ENCODE measurements at places on chromosomes 4 and X.

GRCh38 chr4:11597506-11597905 is 168.8 kb upstream of the HS3ST1 start:
- no peak for DNase-seq

DNA sequence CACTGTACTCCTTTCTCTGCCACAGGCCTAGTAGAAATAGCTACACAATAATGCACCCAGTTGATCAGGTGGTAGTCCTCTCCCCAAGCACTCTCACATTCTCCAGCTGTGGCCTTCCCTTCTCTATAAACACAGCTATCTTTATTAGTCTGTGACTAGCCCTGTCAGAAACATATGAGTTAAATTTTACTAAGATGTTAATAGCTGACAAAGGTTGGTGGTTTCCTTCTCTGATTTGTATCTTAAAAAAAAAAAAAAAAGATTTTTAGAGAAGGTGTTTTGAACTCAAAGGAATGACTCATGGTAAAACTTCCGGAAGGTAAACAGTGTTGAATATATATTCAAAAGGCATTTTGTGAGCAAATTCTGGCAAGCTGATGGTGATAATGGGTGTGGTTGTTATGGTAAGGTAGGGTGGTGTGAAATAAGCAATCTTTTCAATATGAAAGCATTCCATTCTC is 327.4 kb downstream of the PPP3CA start:
- no peak for DNase-seq

GRCh38 chrX:139179592-139179991 is 350.9 kb upstream of the F9 start:
- DNase-seq, result no peak

DNA sequence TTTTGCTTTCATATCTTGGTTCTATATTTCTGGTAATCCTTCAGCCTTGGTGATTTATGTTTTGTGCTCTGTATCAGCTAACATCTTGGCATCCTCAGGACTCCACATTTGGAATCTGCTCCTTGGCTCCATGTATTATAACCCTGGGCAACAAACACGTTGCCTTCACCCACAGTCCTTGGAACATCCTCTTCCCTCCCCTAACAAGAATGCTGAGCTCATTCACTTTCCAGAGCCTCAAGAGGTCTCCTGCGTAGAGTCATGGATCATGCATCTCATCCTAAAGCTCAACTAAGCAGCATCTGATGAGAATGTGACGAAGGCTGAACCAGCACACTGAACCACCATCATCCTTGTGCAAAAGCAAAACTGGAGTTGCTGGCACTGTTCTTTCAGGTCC is 60.5 kb upstream of the C1GALT1C1 start:
- no peak for DNase-seq

DNA sequence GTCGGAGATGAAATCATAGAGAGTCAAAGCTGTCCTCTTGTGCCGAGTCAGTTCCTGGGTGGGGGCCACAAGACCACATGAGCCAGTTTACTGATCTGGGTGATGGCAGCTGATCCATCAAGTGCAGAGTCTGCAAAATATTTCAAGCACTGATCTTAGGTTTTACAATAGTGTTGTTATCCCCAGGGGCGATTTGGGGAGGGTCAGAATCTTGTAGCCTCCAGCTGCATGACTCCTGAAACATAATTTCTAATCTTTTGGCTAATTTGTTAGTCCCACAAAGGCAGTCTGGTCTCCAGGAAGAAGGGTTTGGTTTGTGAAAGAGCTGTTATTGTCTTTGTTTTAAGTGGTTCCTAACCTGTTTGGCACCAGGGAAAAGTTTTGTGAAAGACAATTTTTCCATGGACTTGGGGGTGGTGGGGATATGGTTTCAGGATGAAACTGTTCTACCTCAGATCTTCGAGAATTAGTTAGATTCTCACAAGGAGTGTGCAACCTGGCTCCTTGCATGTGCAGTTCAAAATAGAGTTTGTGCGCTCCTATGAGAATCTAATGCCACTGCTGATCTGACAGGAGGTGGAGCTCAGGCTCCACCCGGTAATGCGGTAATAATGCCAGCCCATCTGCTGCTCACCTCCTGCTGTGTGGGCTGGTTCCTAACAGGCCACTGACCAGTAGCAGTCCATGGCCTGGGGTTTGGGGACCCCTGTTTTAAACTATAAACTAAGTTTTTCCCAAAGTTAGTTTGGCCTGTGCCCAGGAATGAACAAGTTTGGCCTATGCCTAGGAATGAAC is 29.2 kb downstream of the METAP1 start:
- DNase-seq, result no peak

GRCh38 chr4:56731857-56732256 is 50.8 kb upstream of the HOPX start:
- no peak for DNase-seq

DNA sequence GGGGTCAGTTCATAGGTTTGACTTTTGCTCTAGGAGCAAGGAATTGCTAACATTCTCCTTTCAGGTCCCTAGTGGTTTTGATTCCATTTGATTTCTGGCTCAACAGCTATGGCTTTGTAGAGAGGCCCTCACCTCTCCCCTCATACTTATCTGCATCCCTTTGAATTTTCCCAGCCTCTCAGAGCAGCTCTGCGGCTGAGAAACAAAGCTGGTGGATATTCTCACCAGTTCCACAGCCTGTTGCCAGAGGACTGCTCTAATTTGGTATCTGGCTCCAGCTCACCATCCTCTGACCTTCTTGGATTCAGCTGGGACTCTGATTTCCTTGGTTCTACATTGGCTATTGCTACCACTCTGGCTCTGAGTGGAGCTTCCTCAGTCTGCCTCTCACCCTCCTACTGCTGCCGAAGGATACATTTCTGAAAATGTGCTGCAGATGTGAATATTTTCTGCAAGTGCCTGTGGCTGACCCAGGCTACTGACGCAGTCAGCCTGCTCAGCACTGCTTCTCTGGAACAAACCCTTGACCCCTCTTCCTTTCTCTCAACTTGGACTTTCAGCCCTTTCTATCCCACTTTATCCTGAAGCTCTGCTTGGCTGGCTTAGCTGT is 110.9 kb upstream of the ENPEP start:
- no peak for DNase-seq

- no peak for DNase-seq
These were observed 63.2 kb downstream of the ANAPC10 start for GRCh38 chr4:145034727-145035211.

GRCh38 chrX:79367907-79368306 is 773 bp upstream of the ITM2A start:
- DNase-seq, result no peak

GRCh38 chr4:37748485-37748884 is 62.3 kb upstream of the RELL1 start:
- DNase-seq, result no peak

- no peak for DNase-seq
These were observed 21.7 kb upstream of the GEMIN8 start for GRCh38 chrX:14051416-14051815.
